NCI-H1436 (cell line): ENCODE measurements at places on chromosomes 7 and 10.

- no peak for DNase-seq
Observed at GRCh38 chr7:50266635-50267386, 37.7 kb upstream of the IKZF1 start.

- no peak for DNase-seq
Observed at GRCh38 chr7:102468478-102469350, 3.9 kb downstream of the LRWD1 start.

DNA sequence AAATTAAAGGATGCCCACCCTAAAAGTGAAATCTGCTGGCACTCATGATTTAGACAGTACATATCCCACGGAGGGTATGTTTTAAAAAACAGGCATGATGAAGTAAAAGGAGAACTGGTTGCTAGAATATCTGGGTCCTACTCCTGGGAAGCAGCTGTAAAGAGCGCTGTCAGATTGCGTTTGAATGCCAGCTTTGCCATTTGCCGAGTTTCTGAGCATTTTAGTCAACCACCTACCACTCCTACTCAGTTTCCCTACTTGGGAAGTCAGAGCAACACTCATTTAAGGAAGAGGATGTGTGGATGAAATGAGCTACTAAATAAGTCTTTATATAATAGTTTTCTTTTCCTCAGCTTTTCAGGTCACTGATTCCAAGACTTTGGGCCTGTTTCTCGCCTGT lies 1.1 kb upstream of the UMAD1 start:
- DNase-seq, result no peak

- DNase-seq, result no peak
Observed at GRCh38 chr7:124907490-124907889, 22.1 kb downstream of the POT1 start.

- peak; percentile 57 for DNase-seq
Observed at GRCh38 chr7:10940704-10941355, 32.8 kb upstream of the PHF14 start.

GRCh38 chr10:130631142-130632096 lies 495.2 kb downstream of the GLRX3 start:
- DNase-seq, result no peak

- DNase-seq, result no peak
Observed at GRCh38 chr7:74462707-74463100, 9.0 kb downstream of the GTF2IRD1 start.

GRCh38 chr7:12647364-12648219 lies 39.8 kb upstream of the ARL4A start:
- DNase-seq, result no peak

DNA sequence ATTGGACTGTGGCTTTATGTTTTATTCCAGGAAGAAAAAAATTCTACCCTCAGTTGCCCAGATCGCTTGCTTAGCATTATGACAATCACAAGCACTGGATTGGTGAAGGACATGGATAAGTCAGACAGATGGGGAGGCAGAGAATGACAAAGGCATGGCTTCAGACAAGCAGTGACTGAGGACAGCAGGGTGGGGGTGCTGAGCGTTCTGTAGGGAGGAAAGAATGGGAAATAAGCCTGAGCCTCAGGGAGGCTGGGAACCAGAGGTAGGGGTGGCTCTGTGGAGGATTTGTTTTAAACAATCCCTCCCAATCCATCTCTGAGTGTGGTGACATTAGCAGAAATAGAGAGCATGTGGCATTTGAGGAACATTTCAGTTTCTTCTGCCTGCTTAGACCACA lies 896.9 kb downstream of the CCSER2 start:
- no peak for DNase-seq

- DNase-seq, result no peak
Observed at GRCh38 chr10:90998733-90999511, 78.0 kb upstream of the ANKRD1 start.

- DNase-seq, result no peak
Observed at GRCh38 chr7:57205000-57205399, 72.8 kb upstream of the ZNF479 start.

GRCh38 chr10:35300063-35300699 lies 36.1 kb upstream of the CCNY start:
- no peak for DNase-seq

- no peak for DNase-seq
Observed at GRCh38 chr10:23157239-23157681, 34.9 kb upstream of the PTF1A start.

DNA sequence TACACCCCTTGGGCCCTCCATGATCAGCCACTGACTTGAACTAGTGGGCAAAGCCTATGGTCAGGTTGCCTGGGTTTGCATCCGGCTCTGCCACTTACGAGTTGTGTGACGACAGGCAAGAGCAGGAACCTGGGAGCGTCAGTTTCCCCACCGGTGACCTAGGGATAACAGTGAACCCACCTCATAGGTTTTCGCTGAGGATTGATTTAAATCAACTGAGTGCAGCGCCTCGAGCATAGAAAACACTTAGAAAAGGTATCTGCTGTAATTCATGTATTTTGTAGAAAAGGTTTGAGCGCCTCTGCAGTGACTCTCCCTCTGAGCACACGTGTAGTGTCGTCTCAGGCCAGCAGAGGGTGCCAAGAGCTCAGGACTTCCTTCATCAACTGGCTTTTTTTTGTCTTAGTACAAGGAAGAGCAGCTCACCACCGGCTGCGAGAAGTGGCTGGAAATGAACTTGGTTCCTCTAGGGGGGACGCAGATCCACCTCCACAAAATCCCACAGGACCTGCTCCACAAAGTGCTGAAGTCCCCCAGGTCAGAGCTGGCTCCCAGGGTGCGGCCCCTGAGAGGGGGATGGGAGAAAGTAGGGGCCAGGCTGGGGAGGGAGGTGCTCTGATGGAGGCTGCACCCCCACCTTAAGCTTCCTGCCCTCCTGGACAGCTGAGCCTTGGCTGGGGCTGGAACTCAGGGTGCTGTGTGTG lies 27.7 kb downstream of the BTBD16 start:
- peak; percentile 85 for DNase-seq

DNA sequence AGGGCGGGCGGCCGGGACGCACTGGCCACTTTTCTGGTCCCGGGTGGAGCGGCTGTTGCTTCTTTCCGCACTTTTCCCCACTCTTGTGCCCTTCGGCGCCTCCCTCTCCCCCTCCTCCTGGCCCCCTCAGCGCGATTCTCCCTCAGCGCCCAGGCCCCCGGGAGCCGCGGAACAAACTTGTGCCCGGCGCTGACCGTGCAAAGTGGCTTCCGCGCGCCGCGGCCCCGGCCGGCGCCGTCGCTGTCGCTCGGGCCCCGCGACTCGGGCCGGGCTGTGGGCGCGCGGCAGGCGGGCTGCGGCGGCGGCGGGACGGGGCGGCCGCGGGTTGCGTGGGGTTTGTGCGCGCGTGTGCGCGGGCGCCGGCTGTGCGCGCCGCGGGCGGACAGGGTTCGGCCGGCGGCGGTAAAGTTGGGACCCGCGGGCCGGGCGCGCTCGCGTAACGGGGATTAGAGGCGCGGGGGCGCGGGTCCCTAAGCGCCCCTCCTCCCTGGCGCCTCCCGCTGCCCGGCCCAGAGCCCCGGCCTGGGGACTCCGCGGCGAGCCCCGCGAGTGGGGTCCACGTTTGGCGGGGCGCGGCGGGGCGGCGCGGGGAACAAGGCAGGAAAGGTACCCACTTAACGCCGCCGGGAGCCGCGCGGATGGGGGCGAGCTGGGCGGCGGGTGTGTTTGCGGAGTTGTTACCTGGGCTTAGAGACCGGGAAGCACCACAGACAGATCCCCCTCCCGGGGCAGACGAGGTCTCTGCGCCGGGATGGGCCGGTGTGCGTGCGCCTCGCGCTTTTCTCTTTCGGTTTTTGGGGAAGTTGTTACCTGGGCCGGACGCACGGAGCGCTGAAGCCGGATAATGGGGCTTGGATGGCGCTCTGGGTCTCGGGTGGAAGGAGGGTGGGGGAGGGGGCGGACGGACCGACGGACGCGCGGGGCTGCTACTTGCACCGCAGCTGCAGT lies 860 bp downstream of the ZEB1 start:
- peak; percentile 26 for DNase-seq

GRCh38 chr10:76026905-76027304 lies 595.5 kb downstream of the LRMDA start:
- DNase-seq, result no peak

GRCh38 chr7:78510580-78511188 lies 712.1 kb downstream of the PHTF2 start:
- peak; percentile 8 for DNase-seq

DNA sequence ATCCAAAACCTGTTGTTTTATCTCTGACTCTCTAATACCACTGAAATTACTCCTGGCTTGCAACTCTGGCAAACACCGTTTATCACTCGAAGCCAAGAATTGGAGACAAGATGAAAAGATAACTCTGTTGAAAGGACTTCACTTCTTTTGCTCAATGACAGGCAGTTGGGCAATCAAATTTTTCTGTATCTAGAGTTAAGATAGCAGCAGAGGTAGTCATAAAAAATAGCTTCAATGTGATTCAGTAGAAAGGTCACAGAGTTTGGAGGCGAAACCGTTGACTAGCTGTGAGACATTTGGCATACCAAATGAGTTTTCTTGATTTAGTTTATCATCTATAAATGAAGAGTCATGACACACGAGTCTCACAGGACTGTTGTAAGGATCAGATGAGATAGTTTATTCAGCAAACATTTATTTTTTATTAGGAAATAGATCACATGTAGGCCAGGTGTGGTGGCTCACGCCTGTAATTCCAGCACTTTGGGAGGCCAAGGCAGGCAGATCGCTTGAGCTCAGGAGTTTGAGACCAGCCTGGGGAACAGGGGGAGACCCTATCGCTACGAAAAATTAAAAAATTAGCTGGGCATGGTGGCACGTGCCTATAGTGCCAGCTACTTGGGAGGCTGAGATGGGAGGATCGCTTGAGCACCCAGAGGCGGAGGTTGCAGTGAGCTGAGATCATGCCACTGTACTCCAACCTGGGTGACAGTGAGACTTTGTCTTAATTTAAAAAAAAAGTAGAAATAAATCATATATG lies 23.6 kb downstream of the AKR1B1 start:
- no peak for DNase-seq
